Fibroblast of skin of right quadriceps (primary cell): ENCODE measurements at places on chromosomes 2 and 18.

DNA sequence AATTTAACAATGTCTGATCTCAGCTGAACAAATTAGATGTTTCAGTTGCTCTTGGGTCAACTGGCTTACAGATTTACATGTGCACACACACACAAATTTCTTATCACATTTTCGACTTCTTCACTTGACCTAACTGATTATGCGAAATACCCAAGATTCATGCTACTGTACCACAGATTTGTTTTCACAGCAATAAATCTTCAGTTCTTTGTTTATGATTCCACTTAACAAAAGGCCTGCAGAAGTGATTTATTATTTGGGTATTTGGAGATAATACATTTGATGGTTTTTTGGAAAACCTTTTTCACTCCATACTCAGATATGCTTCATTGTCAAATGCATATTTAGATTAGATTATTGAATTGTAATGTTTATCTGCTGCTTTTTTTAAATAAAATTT, 129.0 kb downstream of the GALNT1 start:
- DNase-seq: no peak

- DNase-seq: peak; percentile 31
These were observed 129.9 kb downstream of the TANC1 start for GRCh38 chr2:159098361-159098760.

DNA sequence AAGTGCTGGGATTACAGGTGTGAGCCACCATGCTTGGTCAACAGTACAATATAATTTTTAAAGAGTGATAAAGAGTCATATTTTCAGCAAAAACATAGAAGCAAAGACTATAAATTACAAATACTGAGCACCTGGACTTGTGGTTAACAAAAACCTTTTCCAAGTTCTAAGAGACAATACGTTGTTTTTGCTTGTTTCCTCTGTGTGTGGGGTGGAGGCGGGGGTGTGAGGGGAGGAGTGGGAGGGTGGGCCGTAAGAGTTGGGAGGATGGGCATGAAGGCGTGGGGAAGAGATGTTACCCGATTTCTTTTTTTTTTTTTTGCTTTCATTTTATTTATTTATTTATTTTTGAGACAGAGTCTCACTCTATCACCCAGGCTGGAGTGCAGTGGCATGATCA, 78.0 kb upstream of the WIPF1 start:
- no peak for DNase-seq

DNA sequence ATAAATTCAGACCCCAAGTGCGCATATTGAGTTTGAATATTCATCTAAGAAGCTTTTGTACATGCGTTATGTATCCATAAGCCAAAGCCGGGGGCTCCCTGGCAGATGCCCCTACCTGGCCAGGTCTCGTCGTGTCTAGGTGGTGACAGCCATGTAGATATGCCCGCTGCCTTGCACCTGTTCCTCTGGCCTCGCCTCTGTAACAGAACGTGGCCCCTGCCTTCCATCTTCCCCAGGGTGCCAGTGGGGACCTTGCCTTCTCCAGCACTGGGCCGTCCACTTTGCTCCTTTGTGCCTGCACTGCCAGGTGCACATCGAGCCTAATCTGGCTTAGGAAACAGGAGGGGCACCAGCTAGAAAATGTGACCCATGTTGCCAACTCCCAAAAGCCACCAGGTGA, 198.2 kb downstream of the AGAP1 start:
- DNase-seq: no peak

DNA sequence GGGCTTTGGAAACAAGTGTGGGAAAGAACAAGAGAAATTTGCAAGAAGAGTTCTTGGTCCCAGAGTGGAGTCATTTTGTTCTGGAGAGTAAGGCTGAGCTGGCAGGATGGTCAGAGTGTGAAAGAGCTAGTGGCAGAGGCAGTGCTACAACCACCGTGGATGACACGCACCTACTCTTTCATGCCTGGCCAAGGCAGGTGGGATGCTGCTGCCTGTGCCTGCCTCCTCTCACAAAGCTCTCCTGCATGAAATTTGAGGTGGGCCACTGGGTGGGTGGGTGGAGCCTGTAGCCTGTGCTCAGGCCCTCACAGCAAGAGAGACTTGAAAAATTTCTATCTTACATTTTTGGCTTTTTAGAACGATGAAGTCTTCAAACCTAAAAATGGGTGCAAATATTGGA, 9.4 kb upstream of the INO80C start:
- no peak for DNase-seq

- DNase-seq: no peak
These were observed 22.7 kb upstream of the ACMSD start for GRCh38 chr2:134815741-134816140.

- peak; percentile 99 for DNase-seq
These were observed 39.9 kb upstream of the CDC42EP3 start for GRCh38 chr2:37711308-37711731.

- no peak for DNase-seq
These were observed 2010.0 kb upstream of the PIK3C3 start for GRCh38 chr18:39945076-39945475.

DNA sequence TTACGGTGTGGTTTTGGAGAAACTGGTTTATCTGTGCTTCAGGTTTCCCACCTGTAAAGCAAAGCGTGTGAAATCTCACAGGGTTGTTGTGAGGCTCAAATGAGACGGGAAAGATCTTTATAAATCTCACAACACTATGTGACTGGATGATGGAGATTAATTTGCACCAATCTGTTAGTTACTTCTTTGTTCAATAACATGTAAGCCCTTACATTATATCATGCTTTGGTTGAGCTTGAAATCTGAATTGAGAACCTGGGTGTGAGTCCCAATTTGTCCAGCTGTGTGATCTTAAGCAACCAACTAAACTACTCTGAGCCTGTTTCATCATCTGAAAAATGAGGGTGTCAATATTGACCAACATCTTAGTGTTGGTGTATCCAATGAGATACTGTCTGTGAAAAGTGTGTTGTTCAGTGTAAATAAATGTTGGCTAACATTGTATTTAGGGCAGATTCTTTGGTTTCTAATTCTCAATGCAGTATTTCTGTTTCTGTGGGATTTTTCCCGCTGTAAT, 741 bp upstream of the GCKR start:
- DNase-seq: no peak

DNA sequence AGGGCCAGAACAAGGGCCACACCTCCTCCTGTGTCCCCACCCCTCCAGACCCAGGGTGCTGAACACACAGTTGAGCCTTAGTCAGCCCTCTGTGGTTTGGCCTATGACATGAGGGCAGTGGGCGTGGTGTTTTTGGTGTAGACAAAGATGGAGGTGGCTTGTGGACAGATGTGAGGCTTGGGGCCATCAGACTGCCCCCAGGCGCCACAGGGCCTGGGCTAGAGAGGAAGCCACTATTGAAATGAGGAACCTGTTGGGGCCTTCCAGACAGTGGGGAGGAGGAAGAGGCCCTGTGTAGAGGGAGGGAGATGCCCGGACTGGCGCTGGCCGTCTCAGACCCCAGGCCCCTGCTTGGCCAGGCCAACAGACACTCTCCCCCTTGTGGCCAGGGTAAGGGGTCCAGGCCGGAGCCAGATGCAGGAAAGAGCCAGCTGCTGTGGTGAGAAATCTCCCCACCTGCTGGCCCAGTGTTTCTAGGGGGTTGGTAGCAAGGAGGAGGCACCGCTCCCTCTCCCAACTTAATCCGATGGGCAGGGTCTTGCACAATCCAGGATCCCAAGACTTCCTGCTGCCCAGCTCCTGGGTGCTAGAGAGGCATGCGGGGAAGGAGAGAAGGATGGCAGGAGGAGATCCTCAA, 53.8 kb downstream of the SMAD7 start:
- no peak for DNase-seq

GRCh38 chr2:108967757-108968156, 21.3 kb downstream of the EDAR start:
- no peak for DNase-seq

GRCh38 chr2:184053326-184053725, 545.0 kb upstream of the ZNF804A start:
- DNase-seq: no peak

DNA sequence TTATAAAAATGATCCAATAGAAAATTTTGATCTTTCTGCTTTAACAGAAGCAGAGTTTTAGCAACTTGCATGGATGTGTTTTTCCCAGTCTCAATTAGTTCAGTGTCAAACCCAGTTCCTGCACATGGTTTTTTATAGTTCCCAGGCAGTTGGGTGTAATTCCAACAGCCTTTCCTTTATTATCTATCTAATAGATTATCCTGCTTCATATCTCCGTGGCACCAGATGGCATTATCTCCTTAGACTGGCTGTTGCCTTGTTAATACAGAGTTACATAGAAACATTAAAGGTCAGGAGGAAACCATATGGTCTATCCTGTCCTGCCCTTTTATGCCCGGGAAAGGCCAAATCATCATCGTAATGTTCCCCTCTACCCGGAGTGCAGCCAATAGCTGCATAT, 400.9 kb upstream of the SMIM21 start:
- no peak for DNase-seq

DNA sequence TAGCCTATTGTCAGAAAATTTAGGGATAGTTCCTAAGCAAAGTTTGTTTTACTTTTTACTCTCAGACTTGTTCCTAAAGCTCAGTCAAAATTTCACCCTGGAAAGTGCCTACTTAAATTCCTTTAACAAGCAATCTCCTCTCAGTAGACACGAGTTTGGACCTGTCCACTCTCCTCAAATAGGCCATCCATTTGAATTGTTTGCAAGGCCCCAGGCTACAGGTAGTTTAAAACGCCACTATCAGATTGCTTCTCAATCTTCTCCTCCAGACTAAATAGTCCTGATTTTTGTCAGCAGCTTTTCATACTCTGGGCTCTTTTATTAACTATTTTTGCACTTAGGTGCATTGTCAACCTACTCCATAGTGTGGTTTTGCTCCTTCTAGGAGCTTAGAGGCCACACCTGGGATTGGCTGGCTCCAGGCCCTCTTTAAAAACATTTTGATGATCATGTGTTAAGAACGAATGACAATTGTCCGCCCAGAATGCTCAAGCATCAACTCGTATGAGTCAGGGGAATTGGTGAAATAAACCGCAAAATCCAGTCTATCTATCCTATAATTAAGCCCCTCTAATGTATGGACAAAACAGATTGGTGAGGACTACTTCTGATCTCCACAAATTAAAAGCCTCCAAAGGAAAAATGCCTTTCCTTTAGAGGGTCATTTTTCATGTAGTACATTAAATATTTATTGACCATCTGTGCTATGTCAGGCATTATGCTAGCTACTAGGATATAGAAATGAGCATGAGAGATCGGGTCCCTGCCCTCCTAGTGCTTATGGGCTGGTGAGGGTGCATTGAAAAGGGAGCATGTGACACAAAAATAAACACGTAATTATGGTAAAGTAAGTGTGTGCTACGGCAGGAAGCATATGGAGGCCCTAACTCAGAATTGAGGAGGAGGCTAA, 333.8 kb upstream of the TNP1 start:
- DNase-seq: no peak

DNA sequence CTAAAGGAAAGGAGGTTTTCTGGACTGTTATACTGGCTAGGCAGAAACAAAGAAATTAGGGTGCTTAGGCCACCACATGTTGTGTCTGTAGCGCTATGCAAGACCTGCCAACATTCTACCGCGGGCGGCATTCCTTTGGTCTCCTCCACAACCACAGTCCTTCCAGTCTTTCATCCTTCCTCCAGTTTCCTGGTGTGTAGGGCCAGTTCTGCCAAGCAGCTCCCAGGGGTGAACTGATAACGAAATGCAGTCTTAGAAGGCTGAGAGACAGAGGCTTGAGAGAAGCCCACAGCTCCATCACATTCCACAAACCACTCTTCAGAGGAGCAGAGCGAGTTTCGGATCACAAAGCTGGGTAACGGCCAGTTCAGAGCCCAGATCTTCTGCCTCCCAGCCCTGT, 19.5 kb upstream of the CXXC1 start:
- DNase-seq: peak; percentile 44

GRCh38 chr2:105183555-105184323, 57.8 kb upstream of the GPR45 start:
- no peak for DNase-seq

DNA sequence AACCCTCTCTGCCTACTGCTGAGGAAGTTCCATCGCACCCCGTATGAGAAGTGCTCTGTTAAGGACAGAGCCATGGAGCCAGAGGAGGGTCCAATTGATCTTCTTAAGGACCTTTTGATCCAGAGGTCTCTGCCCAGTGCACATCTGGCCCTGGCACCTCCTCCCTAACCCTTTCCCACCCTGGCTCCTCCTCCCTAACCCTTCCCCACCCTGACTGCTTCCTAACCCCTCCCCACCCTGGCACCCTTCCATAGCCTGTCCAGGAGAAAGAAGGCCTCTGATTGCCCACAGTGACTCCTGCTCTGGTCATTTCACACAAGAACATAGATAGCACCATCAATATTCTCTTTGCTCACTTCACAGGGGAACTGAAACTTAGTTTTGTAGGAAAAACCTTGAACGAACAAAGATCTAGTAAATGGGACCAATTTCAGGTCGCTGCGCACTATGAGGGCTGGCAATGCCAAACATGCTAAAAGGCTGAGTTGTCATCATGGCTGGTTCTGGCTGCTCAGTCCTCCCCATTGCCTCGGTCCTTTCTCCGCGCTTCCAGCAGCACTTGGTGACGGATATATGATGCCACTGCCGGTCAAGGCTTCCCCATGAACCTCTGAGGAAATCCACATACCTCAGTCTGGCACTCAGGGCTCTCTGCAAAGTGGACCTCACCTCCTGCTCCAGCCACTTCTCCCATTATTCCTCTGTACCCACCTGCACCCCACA, 49.2 kb downstream of the PKDCC start:
- no peak for DNase-seq

GRCh38 chr2:172612051-172612450, 56.2 kb downstream of the PDK1 start:
- DNase-seq: no peak

- DNase-seq: no peak
These were observed 33.2 kb upstream of the CYP1B1 start for GRCh38 chr2:38108907-38109731.

- DNase-seq: peak; percentile 17
These were observed 63.4 kb downstream of the NYAP2 start for GRCh38 chr2:225462945-225463344.

DNA sequence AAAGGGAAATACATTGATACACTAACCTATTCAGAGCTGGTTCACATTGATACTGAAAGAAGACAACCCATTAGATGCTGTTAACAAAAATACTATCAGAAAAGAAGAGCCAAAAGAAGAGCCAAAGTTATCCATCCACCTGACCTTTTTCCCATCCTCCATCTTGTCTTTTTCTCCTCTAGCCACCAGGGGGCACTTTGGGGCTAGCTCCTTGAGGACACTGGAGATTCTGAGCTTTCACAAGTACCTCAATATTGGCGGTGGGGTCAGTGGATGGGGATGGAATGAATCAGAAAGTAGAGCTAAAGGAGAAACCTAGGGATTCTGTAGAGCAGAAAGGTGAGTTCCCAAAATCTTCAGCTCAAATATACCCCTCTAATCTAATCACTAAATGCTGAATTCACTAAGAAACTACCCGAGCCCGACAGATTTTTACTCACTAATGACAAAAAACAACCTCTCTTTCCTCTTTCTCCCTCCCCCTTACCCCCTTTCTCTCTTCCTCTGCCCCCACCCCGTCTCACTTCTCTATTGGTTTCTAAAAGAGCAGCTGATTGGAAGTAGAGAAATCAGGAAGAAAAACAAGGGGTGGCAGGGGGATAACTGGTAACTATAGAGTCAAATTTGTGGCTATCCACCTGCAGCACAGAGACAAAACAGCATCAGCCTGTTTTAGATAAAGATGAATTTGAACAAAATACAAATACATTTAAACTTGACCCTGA, 203.3 kb downstream of the TCF4 start:
- DNase-seq: peak; percentile 41
